ENCODE measurements at places on chromosomes 2 and 18. TPM values are rescaled to one million over a fixed set of nuclear protein-coding genes. Genes with fewer than 3 reads are reported as not detected.

- no peak for DNase-seq
These were observed 230.6 kb upstream of the ID2 start for GRCh38 chr2:8451273-8451672.

DNA sequence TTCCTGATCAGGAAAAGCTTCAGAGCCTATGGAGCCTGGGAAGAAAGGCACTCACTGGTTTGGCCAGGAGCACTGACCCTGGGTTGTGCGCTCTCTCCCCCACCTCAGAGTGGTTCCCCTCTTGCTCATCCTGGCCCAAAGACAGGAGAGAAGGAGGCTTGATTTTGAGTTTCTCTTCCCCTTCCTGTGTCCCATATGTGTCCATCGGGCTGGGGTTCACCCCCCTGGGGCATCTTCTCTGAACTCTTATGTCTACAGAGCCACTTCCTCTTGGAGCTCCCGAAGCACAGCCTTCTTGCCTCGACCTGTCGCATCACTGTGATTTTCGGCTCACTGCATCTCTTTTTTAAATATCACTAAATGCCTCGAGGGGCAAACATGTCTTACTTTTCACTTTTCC, 692.3 kb downstream of the RNF144A start:
- DNase-seq = no peak

DNA sequence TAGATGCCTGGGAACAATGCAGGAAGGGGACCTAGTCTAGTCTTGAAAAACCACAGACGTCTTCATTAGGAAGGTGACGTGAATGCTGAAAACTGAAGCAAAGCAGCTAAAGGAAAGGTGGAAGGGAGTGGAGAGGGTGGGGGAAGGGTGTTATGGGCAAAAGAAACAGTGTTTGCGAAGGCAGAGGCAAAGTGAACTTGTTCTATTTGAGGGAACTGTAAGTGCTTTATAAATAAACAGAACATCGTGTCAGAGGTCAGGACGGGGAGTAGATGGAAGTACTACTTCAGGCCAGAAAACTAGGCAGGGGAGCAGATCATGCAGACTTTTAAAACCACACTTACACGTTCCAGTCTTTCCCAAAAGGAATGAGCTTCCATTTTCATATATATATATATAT, 57.8 kb downstream of the FASTKD2 start:
- no peak for DNase-seq

- DNase-seq = no peak
These were observed 91.7 kb upstream of the TFCP2L1 start for GRCh38 chr2:121376535-121377250.

The POLE4 gene
- 74.4 TPM for total RNA-seq

GRCh38 chr18:10232062-10232461, 222.4 kb upstream of the APCDD1 start:
- DNase-seq = no peak

GRCh38 chr2:177282181-177282641, 17.7 kb upstream of the NFE2L2 start:
- DNase-seq = no peak

The KIF1A gene
- not detected for total RNA-seq

DNA sequence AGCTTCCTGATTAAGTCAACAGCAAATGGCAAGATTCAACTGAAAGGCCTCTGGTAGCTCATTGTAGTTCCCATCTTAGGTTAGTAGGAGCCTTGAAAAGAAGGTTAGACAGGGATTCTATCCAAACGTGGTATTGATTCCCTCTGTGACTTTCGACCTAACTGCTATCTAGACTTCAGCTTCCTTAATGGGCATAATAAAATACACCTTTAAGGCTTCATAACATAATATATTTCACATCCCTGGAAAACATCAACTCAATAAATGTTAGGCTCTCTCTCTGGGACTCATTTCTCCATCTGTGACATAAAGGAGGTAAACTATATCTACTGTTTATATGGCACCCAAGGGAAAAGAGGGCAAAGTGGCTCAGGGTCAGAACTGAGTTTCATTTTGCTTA, 60.9 kb downstream of the STK39 start:
- DNase-seq = no peak

DNA sequence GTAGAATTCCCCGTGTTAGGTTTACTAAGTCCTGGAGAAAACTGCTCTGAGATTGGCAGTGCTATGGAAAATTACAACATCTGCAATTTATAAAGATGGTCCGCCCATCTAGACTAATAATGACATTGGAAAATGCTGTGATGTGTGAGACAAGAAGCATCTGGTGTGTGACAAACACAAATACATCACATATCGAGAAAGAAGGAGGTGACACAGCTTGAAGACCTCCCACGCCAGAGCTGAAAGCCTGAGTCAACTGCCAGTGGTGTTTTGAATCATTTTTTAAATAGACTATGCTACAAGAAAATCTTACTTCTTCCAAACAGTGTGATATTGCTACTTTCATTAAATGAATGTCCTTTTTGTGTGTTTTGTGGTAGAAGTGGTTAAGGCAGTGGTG, 8.6 kb upstream of the ANO7 start:
- no peak for DNase-seq

The EVA1A gene
- 10.8 TPM for total RNA-seq

- DNase-seq = no peak
These were observed 294.7 kb upstream of the LRP1B start for GRCh38 chr2:142425551-142425950.

The ANKRD30BL gene
- total RNA-seq = not detected

The CASP8 gene
- total RNA-seq = 42.4 TPM
